ENCODE measurements at places on chromosomes 4 and X.

DNA sequence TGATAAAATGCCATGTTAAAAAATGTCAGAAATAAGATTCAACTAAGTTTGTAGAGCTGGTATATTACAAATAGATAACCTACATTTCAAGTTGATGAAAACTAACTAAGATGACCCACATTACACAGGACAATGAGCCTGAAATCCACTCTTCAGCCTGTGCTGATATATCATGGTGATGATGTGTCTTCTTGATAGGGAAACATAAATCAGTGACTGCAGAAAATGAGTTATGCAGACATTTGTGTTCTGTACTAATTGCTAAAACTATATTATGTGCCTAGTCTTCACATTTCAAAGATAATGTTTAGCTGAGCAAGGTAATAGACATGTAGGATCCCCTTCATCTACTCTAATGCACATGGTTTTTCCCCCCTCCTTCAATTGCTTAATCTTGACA is 331.6 kb upstream of the F9 start:
- no peak for DNase-seq

DNA sequence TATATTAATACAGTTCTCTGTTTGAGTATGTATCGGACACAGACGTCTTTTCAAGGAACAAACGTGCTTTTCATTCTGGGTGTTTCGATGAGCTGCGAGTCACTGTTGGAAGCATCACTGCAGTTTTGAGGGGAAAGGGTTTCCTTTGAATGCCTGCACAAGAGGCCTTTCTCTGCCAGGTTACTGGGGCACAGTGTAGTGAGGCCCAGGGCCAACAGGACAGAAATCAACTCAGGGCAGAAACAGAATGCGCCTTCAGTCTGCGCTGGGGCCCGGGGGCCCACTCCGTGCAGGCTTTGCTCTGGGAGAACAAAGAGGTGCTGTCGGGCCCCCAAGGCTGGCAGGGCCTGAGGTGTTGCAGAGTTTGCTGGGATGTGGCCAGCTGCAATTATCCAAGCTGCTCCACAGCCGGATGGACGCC is 2.3 kb upstream of the PPP2R3B start:
- no peak for DNase-seq

GRCh38 chrX:150236327-150236726 is 126.8 kb upstream of the MAMLD1 start:
- no peak for DNase-seq

DNA sequence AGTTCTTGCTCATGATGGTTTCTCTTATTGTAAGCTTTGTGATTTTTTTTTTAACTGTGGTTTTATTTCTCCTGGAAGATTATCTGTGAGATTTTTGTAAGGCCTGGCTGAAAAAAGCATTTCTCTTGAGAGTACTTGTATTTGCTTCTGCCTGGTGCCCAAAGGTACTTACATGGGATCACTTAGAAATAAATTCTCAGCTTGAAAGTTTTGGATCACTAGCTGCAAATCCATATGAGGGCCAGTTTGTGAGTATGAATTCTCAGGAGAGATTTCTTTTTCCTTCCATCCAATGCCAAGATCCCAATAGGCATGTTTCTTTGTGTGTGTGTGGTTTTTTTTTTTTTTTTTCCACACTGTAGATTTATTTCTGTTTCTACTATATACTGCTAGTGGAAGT is 1884.7 kb upstream of the PCDH7 start:
- DNase-seq: no peak

All from stimulated activated CD4-positive, alpha-beta T cell treated with anti-CD3 and anti-CD28 coated beads, Interleukin-1b, Interleukin-23, amount 100 ng/mL, for 4 hours (primary cell).